Caco-2 (cell line): ENCODE measurements at places on chromosomes 1 and 21. TPM values are rescaled to one million over a fixed set of nuclear protein-coding genes. Genes with fewer than 3 reads are reported as not detected.

GRCh38 chr21:16377857-16378256 lies 648.1 kb downstream of the USP25 start:
- H3K36me3 ChIP-seq, result no peaks in the 10 kb centered on the region
- no peak for DNase-seq
- no peak overlapping the region for H3K4me3 ChIP-seq
- H3K27me3 ChIP-seq, result no peaks in the 10 kb centered on the region
- H3K4me1 ChIP-seq, result no peaks in the 10 kb centered on the region

- no peaks in the 10 kb centered on the region for H3K27me3 ChIP-seq
- DNase-seq, result no peak
- H3K27ac ChIP-seq, result no peak overlapping the region
- H3K36me3 ChIP-seq, result no peaks in the 10 kb centered on the region
Observed at GRCh38 chr1:217244971-217245370, 385.9 kb downstream of the GPATCH2 start.

DNA sequence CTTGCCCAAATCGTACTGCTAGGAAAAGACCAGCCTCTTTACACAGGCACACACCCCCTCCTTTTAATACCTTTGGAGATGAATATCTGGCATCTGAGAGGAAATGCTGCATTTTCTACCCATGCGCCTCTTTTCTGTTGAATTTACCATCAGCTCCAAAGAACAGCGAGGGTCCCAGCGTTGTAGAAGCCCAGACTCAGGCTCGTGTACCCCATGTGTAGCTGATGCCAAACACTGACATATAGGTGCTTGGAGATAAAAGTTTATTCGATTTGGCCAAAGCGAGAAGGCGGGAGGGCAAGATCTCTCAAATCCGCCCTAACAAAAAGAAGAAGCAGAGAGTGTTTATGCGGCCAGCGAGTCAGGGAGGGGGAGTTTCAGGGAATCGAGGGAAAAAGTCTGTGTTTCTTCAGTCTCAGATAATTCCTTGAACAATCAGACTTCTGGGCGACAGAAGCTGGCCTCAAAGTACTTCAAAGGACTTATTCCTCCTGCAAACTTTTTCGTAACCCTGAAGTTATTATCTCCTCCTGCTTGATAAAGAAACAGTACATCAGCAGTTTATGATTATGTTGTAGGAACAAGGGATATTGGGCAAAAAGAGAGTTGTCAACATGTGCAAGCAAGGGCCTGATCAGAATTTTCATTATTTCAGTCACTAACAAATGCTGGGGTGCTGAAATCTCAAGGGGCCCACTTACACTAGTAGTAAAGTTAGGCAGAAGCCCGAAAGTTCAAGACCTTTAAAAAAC lies 642 bp upstream of the CREG1 start:
- H3K36me3 ChIP-seq, result no peaks in the 10 kb centered on the region
- no peaks in the 10 kb centered on the region; the same call in 1 of the 2 replicates for H3K4me1 ChIP-seq
- peak overlapping the region; percentile 43 for H3K4me3 ChIP-seq

GRCh38 chr1:169060043-169060722 lies 46.3 kb upstream of the ATP1B1 start:
- H3K27me3 ChIP-seq, result no peaks in the 10 kb centered on the region
- H3K4me1 ChIP-seq, result peaks cover 3% of the 10 kb centered on the region; the same call in 1 of the 2 replicates
- no peak overlapping the region for H3K4me3 ChIP-seq
- DNase-seq, result no peak

DNA sequence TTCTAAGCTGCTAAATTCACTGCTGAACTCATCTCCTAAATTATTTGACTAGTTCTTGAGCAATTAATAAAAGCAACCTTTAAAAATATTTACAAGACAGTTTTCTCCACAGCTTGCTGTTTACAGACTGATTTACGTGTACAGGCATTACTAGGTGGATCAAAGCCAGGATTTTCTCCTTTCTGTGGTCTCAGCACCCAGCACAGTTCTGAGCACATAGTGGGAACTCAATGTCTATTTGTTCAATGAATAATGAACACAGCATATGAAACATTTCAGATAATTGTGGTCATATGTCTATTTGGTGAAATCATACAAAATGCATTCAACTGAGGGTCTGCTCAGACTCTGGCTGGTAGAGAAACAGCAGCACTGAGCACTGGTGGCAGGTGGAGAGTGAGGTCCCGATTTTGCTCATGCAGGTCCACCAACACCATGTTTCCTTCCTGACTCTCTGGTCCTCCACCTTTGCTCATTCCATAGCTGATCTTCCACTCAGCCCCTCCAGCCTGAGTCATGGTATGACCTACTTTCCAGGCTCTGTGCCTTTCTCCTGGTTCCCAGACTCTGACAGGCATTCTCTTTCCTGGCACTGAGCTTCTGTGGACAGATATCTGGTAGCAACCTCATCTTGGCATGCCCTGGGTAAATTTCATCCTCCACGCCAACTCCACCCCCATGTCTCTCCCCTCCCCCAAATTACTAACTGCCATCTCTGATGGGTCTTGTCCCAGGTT lies 311.3 kb downstream of the TGFB2 start:
- H3K27ac ChIP-seq, result no peak overlapping the region
- DNase-seq, result no peak
- peaks cover 13% of the 10 kb centered on the region for H3K4me1 ChIP-seq

DNA sequence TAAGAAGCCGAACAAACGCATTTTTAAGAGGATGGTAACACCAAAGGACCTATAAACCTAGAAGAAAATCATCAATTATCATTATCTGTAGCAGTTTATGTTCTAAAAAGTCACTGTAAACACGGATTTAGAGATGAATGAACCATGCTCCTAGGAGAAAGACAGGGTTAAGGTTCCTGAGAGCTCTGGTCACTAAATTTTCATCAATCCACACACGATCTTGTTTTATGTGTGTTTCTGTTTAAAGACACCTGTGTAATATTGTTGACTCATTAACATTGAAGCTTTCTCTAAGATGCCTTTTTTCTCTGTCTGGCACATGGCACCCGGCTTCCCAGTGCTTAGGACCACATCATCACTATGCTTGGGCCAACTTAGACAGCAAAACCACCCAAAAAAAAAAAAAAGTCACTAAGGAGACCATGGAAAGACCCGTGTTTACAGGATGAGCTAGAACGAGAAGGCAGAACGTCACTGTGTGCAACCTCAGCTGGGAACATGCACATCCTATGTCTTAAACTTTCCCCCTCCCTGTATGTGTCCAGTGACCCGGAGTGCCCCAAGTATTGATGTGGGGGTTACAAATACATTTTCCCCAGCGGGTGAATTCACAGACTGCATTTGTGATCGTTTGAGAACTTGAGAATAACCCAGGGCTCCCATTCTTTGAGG lies 55.8 kb upstream of the PDE9A start:
- DNase-seq, result no peak
- no peaks in the 10 kb centered on the region for H3K36me3 ChIP-seq
- H3K4me3 ChIP-seq, result no peak overlapping the region
- H3K27ac ChIP-seq, result no peak overlapping the region

GRCh38 chr1:192703283-192704206 lies 67.6 kb downstream of the RGS13 start:
- H3K4me1 ChIP-seq, result peaks cover 34% of the 10 kb centered on the region
- H3K27me3 ChIP-seq, result no peaks in the 10 kb centered on the region
- no peak overlapping the region for H3K27ac ChIP-seq
- DNase-seq, result no peak
- no peak overlapping the region for H3K4me3 ChIP-seq
- no peaks in the 10 kb centered on the region for H3K36me3 ChIP-seq

Gene RPE65
- total RNA-seq, result not detected in 2 replicates

Gene PROK1
- total RNA-seq, result not detected in 2 replicates

Gene VTCN1
- 0.52 and 1.3 TPM in 2 replicates for total RNA-seq
